Activated T-helper 1 cell treated with anti-CD3 and anti-CD28 coated beads, Interleukin-2, amount 50 U/mL, for 16 hours (primary cell): ENCODE measurements at places on chromosomes 5 and 9.

DNA sequence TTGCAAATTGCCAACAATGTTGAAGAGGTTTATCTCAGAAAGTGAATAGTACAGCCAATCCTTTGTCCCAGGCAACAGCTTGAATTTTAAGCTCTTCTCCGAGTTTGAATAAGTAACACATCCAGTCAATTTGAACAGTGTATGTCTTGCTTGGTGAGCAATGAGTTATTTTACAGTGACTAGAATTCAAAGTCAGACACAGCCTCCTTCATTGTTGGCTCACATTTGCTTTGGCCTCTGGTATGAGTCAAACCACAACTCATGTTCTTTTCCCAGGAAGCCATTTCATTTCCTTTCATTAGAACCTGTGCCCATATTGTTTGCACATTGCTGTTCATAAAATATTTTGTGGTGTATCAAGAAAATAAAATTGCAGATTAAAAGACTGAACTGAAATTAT lies 622.0 kb upstream of the DAB2 start:
- no peak for DNase-seq

DNA sequence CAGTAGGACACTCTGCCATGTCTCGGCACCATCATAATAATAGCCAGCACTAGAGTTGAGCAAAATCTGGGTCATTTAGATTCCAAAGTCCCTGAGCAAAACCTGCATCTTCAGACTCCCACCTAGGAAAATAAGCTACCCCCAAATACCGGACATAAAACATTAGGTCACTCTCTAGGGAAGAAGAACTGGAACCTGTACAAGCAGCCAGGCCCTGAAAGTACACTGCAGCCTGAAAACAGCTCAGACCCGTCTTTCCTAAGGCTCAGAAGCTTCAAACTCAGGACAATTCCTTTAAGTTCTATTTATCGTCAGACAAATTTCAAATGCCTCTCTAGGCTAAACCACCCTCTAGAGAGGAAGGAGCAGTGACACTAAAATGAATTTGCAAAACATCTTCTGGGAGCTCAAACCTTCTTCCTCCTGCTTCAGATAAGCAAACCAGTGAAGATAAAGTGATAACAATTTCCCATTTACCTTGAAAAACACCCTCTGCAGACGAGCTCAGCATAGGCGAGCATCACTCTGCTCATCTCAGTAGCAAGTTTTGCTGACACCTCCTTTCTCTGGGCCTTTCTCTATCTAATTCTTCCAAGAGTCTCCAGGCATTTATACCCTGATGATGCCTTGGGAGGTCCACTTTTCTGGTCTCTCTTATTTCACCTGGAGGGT lies 34.0 kb downstream of the ADAM19 start:
- no peak for DNase-seq

- no peak for DNase-seq
Measured at GRCh38 chr5:155649666-155650065, 636.1 kb downstream of the KIF4B start.

GRCh38 chr5:114634967-114635901 lies 273.4 kb downstream of the KCNN2 start:
- DNase-seq = no peak

DNA sequence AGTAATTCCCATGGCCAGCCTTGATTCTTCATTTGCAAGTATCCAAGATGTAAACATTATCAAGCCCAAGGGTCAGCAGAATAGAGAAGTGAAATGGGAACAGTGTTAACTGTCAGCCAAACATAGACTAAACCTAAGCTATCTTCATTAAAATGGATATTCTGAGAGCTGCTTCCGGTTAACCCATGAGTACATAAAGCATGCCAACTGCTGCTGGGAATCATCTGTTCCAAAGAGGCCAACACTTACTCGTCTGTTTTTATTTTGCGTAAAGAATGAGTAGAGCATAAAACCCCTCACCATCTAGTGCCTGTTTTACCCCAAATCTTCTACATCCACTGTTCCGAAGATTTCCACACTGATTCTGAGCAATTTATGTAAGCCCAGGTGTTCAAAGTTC lies 257.6 kb downstream of the GLIS3 start:
- no peak for DNase-seq

DNA sequence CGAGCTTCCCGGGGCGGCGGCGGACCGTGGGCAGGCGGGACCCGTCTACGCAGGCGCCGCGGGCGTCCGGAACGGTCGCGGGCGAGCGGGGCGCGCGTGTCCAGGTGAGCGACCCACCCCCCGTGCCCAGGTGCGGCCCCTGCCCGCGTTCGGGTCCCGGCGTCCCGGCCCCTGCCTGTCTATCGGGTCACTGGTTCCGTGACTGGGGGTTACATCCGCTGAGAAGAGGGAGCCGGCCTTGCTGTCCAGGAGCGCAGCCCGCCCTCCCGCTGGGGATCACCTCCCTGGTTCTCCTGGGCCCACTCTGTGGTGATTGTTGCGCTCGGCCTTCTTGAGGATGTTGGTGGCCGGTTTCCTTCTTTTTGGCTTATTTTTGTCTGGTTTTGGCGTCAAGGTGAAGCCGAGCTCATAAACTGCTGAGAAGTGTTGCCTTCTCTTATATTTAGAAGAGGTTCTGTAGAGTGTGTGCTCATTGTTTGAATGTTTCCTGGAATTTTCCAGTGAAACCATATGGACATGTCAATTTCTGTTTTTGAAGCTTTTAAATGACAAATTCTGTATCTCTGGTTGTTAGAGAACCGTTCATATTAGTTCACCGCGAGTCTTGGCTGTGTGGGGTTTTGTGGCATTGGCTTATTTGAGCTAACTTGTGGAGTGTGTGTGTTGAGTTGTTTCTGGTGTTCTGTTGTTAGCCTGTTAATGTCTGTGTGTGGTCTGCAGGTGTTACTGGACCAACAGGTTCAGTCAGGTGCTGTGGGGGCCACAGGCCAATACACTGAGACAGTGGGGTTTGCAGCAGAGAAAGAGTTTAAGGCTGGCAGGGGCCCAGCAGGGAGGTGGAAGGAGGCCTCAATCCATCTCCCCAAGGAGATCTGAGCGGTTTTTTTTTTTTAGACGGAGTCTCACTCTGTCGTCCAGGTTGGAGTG lies 621 bp downstream of the CEP72 start:
- no peak for DNase-seq

DNA sequence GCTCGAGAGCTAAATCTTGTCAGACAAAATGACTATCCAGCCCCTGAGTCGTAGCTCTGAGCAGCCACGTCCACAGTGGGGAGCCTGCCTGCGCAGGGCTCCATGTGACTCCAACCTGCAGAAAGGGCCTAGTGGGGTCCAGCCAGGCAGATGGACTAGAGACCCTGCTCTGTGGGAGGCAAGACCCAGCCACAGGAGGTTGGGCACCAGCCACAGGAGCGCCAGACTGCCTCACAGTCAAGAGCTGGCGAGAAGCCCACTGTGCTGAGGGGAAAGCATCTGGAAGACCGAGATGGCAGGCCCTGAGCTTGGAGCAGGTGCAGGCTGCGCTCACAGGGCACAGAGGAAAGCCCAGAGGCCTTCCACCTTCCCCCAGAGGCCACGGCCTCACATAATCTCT lies 61.4 kb downstream of the C5orf15 start:
- DNase-seq = no peak
